Stimulated activated CD4-positive, alpha-beta T cell treated with anti-CD3 and anti-CD28 coated beads, Interleukin-12 subunit alpha, Interleukin-12 subunit beta, amount 100 ng/mL, for 4 hours (primary cell): ENCODE measurements at places on chromosomes 1 and 21.

GRCh38 chr1:85049735-85050166, 1.5 kb upstream of the MCOLN3 start:
- DNase-seq: no peak

GRCh38 chr1:78370356-78370755, 120.4 kb upstream of the PTGFR start:
- no peak for DNase-seq

DNA sequence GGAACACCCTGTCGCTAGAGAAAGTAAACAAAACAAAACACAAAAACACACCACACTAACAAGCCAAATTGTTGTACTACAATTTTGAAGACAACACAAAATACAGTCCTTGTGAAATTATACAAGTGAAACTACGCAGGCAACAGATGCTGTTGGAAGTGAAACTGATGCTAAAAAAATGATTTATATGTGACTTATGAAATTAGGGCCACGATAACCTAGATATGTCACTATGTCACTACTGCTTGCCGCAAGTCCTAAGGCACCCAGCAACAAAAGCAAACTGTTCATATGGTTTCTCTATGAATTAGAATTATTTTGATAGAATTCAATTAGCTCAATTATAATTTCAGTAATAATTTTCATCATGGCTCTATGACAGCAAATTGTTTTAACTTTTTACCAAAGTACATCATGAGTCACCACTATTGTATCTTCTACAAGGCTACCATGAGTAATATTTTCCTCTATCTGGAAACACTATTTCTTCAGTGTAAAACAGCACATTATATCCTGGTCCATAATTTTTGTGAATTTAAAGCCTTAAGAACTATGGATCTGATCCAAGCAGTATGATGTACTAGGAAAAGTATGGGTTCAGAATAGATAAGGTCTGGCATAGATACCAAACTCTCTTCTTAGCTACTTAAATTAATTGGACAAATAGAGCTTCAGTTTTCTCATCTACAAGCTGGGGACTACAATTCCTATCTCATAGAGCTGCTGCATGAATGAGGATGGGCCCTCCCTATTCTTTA, 216.3 kb downstream of the COL11A1 start:
- DNase-seq: no peak

DNA sequence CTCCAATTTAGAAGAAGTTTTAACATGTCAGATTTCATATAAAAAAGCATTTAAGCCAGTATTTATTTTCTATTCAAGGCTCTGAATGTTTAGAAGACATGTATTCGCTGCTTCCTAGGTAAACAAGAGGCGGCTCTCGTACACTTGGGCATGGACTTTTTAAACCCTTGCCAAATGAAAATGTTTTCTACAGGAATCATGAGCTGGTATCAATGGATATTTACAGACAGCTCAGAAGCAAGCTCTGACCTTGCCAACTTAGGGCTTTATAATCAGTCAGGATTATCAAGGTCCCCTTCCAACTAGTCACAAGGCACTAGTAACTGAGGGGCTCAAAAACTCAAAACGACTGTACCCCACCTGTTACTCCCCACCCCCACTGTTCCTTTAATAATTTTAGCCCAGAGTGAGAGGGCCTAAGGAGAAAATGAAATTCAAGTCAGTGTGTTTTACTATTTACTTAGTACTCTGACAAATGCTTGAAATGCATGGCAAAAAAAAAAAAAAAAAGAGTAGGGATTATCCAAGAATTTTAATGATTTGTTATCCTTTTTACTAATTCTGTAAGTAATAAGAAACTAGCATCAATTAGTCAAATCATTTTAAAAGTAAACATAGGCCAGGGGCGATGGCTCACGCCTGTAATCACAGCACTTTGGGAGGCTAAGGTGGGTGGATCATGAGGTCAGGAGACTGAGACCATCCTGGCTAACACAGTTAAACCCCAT, 12.4 kb downstream of the CLSTN1 start:
- no peak for DNase-seq

GRCh38 chr1:162912061-162912667, 51.2 kb upstream of the CCDC190 start:
- DNase-seq: no peak
